ENCODE measurements at places on chromosomes 5 and 9. TPM values are rescaled to one million over a fixed set of nuclear protein-coding genes. Genes with fewer than 3 reads are reported as not detected.

SPTLC1 gene
- 112 TPM for total RNA-seq

ADGRD2 gene
- not detected for total RNA-seq

S1PR3 gene
- 26.8 TPM for total RNA-seq

CBY3 gene
- total RNA-seq = not detected

CCDC192 gene
- total RNA-seq = not detected

CTSV gene
- 0.38 TPM for total RNA-seq

INSL4 gene
- total RNA-seq = not detected

FBXW11 gene
- total RNA-seq = 110 TPM

FRRS1L gene
- total RNA-seq = 0.28 TPM

PCDHB9 gene
- total RNA-seq = 0.56 TPM

SPINK13 gene
- total RNA-seq = not detected

ANKS6 gene
- 14.1 TPM for total RNA-seq

BTNL3 gene
- total RNA-seq = not detected

PRDM9 gene
- total RNA-seq = not detected

GMCL2 gene
- total RNA-seq = not detected

RPS14 gene
- 3,748 TPM for total RNA-seq

PCDHGA2 gene
- total RNA-seq = 1.5 TPM

PCDHGB4 gene
- 9.6 TPM for total RNA-seq

PGM5 gene
- 33.5 TPM for total RNA-seq

C5orf34 gene
- total RNA-seq = 2.8 TPM

NOXA1 gene
- not detected for total RNA-seq

CD274 gene
- total RNA-seq = 6.5 TPM

CATSPER3 gene
- not detected for total RNA-seq

PRR7 gene
- total RNA-seq = 10.9 TPM

THG1L gene
- 17.8 TPM for total RNA-seq

ST8SIA4 gene
- 3.8 TPM for total RNA-seq

CCDC152 gene
- 1.1 TPM for total RNA-seq

PCA3 gene
- total RNA-seq = under 0.01 TPM

SLC31A2 gene
- 7.3 TPM for total RNA-seq

CDK5RAP2 gene
- 26.5 TPM for total RNA-seq

DDX4 gene
- 0.28 TPM for total RNA-seq

ATP10B gene
- total RNA-seq = not detected

Measured in regular cardiac myocyte (primary cell).